HEK293T (cell line): ENCODE measurements at places on chromosomes 1 and 21.

DNA sequence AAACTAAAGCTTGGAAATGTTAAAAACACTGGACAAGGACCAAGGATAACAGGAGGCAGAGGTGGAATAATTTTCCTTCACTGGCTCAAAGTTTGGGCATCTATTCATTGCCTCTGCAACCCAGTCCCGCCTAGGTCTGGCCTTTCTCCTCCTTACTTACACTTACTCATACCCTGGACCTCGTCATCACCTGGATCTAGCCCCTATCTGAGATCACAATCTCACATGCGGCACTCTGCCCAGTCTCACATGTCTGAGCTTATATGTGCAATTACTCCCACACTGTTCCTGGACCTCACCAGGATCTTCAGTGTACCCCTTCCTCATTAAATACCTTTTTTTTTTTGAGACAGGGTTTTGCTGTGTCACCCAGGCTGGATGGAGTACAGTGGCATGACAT, 37.6 kb downstream of the NVL start:
- no peak for DNase-seq

DNA sequence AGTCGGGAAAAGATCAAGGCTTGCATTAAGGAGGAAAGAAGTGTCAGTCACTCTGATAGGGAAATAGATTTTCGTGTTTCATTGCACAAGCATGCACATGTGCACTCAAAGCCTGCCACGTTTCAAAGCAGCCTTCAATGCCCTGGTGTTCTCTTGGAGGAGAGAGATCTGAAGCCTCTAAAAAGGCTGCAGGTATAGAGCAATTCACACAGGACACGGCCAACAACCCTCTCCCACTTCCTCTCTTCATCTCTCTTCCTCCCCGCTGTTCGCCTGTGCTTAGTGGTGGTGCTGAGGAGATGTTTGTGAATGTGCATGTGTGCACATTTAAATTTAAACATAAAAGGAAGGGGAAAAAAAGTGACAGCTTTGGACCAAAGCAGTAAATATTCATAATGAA, 117.7 kb downstream of the NUF2 start:
- DNase-seq: no peak

GRCh38 chr1:175649416-175649815, 94.0 kb downstream of the TNR start:
- no peak for DNase-seq

GRCh38 chr1:61852670-61853015, 110.4 kb downstream of the PATJ start:
- no peak for DNase-seq

- no peak for DNase-seq
Observed at GRCh38 chr1:94899756-94900155, 27.2 kb downstream of the CNN3 start.

GRCh38 chr1:228925691-228926090, 190.4 kb downstream of the RHOU start:
- no peak for DNase-seq

- DNase-seq: no peak
Observed at GRCh38 chr1:209342441-209343175, 240.9 kb upstream of the CAMK1G start.

GRCh38 chr1:212396638-212397037, 18.0 kb downstream of the PACC1 start:
- no peak for DNase-seq

DNA sequence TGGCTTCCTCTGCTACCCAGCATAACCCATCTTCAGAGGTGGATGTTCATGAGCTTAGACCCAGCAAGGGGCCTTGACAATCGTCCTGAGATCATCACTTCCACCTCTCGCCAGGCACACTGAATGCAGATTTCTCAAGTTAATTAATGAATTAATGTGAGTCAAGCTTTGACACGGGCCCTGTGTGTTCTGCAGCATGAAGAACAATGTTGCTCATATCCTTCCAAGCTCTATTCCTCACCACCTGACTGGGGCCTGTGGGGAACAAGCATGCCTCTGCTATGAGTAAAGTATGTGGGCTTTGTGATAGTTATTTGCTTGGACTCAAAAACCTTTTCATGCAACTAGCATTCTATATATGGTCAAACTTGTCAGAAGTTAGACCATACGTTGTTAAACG, 122.0 kb downstream of the SEC16B start:
- no peak for DNase-seq

DNA sequence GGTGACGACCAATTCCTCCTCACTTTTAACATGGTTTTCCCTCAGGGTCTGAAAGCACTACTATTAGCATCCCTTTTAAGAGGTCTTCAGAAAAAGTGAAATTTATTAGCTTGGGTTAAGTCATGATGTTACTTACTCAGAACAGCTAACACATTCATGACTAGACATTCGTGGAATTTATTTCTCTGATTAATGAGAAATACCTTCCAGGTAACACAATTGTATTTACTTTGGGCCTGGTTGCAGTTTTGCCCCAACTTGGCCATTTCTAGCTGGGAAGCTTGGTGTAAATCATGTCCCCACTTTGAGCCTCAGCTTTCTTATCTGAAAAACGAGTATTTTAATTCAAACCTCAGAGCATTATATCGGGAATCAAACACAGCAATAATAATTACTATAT, 119.2 kb upstream of the SPATA6 start:
- no peak for DNase-seq

- DNase-seq: no peak
Observed at GRCh38 chr1:205066141-205066818, 18.0 kb downstream of the TMEM81 start.

- peak; percentile 15 for DNase-seq
Observed at GRCh38 chr1:170513138-170513537, 18.8 kb upstream of the GORAB start.

DNA sequence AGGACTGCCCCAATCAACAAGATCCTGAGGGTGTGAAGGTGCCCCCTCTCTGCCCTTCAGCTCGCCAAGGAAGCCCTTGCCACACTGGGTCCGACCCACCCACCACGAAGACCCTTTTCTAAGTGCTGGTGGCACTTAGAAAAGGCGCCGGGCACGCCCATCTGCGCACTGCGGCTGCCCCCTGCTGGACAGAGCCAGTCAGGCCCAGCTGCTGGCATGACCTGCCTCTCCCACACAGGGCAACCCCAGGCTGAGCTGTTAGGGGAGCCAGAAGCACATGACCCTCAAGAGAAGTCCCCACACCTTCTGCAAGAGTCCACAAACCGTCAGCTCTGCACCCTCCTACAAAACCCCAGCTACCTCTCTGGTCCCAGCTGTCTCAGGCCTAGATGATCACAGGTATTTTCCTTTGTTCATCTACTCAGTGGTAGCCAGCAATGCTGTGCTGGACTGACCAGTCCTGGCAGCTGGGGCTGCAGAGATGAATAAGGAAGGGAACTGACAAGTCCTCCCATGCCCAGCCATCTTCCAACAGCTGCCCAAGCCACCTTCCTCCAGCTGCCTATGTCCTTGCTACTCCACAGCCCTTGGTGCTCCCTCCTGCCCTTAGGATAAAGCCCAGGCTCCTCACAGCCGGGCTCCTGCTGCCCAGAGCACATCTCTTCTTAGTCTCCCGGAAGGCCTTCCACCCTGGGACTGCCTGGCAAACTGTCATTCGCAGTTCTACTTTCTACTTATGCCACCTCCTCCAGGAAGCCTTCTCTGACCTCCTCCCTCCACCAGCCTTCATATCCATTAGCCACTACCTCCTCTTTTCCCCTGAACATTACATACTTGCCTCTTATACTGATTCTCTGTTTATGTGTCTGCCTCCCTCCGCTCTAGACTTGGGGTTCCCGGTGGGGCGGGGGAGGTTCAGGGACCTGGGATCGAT, 39.8 kb upstream of the ZC3H12A start:
- DNase-seq: peak; percentile 85

DNA sequence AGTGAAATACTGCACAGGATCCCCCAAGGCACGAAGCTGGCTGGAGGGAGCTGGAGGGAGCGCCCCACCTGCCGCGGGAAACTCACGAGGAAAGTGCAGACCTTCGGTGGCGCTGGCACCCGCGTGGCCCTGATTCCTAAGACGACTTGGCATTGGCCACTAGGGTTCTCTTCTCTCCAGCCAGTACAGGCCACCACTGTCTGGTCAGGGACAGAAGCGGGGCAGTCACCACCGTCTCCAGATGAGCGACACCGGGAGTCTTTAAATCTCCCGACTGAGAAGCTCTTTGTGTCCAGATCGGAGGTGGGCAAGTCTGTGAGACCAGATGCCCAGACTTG, 19.2 kb upstream of the CHIA start:
- no peak for DNase-seq

GRCh38 chr1:116024626-116025025, 48.3 kb downstream of the SLC22A15 start:
- DNase-seq: no peak

GRCh38 chr1:192445839-192446489, 129.2 kb downstream of the RGS21 start:
- no peak for DNase-seq

- DNase-seq: no peak
Observed at GRCh38 chr1:186079084-186079684, 295.9 kb downstream of the TPR start.

DNA sequence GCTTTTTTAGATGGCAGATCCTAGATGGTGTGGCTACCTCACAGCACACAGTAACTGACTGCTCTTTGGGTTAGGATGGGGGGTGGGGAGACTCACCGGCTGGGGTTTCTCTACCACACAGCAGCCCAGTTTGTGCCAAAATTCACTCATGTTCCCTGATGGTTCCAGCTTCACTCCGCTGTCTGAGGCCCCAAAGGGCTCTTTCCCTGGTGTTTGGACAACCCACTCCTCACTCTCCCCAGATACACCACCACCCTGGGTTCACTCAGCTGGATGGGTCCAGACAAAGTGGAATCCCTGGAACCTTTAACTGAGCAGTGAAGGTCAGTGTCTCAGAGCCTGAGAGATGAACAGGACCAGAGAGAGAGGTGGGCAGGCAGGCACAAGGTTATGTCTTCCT, 3.8 kb downstream of the CDC42SE1 start:
- DNase-seq: no peak

- no peak for DNase-seq
Observed at GRCh38 chr1:181451661-181452230, 31.6 kb upstream of the CACNA1E start.

DNA sequence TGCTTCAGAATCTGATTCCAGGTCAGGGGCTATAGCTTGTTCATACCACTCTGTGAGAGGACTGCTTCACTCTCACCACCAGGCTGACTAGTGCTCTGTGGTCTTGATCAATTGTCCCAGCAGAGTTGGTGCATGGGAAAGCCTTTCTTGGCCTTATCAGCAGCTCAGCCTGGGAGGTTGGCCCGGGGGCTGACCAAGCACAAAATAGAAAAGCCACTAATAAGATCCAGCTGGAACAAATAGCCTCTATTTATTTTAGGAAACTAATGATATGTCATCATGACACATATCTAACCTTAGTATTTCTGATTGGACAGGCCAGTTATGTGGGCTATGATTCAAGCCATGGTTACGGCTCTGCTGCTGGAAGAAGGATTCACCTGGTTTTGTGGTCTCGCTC, 134.2 kb downstream of the GDAP2 start:
- no peak for DNase-seq

DNA sequence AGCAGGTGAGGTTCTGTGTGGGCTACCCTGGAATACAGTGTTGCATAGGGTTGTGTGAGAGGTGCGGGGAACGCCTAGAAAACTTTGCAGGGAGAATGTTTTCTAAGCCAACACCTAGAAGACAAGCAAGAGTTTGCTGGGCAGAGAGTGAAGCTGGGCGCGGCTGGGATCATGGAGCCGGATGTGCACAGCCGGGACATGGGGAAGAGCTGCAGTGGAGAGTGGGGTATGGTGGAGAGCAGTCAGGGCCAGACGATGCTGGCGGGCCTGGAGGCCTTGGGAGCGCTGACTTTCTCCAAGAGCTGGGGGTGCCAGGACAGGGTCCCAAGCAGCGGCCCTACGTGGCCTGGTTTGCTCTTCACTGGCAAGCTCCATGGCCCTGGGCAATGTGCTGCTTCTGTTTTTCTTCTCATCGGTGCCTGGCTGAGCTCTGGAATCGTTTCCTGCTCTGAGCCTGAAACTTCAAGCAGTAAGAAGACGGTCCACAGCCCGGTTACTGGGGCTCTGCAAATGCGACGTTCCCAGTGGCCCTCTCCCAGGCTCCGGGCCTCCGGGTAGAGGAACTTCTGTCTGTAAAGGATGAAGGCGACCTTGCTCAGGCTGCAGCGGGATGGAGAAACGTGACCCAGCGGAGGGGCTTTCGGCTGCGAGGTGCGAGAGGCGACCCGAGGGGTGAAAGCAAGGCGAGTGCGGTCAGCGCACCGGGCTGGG, 51.9 kb upstream of the CD34 start:
- peak; percentile 15 for DNase-seq

DNA sequence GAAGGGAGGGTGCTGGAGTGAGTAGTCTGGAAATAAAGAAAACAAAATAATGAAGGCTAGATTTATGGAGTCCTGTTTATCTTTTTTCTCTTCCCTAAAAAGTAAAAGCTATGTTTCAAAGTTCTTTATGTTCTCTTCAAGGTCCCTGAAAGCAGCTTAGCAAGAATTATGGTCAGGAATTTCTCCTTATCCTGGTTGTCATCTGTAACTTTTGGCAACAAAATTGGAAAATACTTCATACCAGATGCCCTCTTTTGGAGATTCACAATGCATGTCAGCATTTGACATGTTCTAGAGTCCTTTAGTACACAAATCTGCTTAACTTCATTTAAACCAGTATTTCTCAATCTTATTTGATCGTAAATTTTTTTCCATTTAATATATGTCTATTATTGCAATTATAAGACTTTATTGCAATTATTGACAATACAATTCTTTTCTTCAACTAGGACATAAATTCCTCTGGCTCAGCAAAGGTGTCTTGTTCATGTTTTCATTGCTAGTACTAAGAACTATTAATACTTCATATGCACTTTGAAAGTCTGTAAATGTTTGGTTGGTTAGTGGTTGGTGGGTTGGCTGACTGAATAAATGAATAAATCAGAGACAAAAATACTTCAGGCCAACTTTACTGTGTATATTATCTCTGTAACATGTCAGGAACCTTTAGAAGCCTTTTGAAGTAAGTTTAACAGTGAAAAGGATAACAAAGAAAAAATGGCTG, 101.5 kb downstream of the ATP1B1 start:
- no peak for DNase-seq

- DNase-seq: no peak
Observed at GRCh38 chr21:45253180-45253579, 34.5 kb downstream of the POFUT2 start.

DNA sequence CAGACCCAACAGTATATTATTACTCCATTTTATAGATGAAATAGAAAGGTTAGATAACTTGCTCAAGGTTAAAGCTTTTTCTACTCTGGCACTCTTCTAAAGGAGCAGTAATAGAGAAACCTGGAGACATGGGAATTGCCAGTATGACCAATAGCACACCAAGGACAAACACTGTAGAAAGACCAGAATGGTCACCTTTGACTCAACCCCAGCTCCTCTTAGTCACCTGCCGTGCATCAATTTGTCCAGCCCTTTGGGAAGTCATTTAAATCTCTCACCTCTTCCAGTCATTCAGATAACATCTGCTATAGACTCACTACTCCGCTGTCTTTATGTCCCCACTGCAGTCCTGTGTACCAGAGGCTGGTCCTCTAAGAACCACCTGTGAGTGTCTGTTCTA, 23.9 kb upstream of the SLC44A3 start:
- DNase-seq: no peak

- peak; percentile 67 for DNase-seq
Observed at GRCh38 chr1:63322944-63323864, 837 bp downstream of the FOXD3 start.

DNA sequence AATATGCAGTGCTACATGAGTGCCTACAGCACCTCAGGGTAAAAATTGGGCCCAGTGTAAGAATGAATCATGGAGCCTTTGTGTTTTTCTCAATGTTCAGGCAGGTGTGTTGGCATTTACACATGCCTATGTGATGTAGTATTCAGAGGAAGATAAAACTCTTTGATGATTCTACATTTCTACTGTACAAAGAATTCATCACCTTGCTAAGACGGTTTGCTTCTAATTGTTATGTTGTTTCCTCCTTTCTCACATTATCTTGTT, 867.3 kb downstream of the TTLL7 start:
- DNase-seq: no peak
